ENCODE measurements at places on chromosomes 13 and 19.

- DNase-seq, result no peak
Observed at GRCh38 chr13:102422690-102423089, 20.8 kb upstream of the FGF14 start.

DNA sequence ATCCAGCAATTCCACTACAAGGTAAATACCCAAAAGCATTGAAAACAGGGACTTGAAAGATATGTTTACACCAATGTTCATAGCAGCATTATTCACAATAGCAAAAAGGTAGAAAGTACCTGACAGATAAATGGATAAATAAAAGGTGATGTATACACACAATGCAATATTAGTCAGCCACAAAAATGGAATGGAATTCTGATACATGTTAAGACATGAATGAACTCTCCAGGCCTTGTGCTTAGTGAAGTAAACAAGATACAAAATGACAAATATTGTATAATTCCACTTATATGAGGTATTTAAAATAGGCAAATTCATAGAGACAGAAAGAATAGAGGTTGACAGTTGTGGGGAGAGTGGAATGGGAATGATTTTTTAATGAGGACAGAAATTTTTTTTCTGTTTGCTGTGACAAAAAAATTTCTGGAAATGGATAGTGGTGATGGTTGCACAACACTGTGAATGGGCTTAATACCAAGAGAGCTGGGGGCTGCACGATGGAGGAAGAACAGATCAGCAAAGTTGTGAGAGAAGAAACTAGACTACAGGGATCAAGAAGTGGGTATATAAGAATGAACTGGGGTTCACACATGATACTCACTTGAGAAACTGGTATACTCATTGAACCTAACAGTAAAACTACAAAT, 137.2 kb downstream of the MZT1 start:
- no peak for DNase-seq

DNA sequence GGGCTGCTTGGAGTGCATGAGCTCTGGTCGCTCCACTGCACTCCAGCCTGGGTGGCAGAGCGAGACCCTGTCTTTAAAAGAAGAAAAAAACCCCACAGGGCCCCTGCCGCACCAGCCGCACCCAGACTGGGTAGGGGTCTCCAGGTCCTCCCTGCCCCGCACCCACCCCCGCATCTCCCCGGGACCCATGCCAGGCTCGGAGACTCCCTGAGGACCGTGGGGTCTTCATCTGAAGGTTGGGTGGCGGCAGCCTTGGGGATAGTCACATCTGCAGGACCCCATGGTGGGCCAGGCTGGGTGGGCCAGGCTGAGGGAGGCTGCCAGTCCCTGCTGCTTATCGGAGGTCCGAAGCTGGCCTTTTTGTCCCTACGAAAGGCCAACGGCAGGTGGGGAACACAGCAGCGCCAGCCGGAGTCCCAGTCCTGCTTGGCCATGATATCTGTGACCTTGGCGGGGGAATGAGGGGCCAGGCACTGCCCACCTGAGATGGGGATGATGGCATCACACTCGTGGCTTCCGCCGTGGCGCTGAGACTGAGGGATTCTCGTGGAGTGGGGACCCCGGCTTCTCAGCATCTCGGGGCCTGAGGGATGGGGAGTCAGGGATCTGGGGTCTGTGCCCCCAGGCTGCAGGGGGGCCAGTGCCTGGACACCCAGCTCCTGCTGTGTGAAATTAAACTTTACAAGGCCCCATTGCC, 11.1 kb downstream of the EFNA2 start:
- no peak for DNase-seq

- no peak for DNase-seq
Observed at GRCh38 chr19:47676811-47677210, 36.4 kb upstream of the EHD2 start.

DNA sequence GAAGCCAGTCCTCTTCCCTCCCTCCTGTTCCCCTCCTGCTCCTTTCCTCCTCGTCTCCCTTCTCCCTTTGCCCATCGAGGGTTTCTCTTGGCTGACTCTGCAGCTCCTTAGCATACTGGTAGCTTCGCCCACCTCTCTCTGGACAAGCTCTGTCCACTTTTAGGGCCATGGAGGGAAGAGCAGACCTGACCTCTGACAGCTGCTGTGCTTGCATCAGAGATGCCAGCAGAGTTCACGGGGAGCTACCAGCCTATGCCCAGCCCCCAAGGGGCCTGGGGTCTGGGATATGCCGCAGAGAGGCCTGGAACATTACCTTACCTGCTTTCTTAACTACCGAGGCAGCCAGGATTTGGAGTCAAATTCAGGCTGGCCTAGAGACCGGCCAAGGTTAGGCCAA, 19.7 kb downstream of the LYL1 start:
- no peak for DNase-seq

- DNase-seq, result no peak
Observed at GRCh38 chr19:41535029-41535622, 40.8 kb upstream of the CEACAM21 start.

- DNase-seq, result no peak
Observed at GRCh38 chr19:35056513-35057063, 15.1 kb downstream of the HPN start.

- DNase-seq, result no peak
Observed at GRCh38 chr19:13611596-13611995, 105.3 kb upstream of the CACNA1A start.

DNA sequence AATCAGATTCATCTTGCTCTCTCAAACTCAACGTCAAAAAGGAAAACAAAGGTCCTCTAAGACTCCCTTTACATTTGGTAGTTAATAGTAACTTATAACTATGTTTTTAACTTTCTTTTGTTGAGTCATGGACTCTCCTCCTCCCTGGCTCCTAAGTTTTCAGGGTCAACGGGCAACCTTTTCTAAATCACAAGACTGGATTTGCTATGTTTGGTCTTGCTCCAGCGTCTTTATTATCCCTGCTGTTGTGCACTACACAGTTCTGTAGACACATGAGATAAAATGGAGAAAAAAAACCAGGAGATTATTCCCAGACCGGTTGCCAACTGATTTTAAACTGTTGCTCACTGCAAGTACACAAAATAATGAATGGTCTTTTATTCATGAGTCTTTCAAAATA, 1.9 kb upstream of the ITM2B start:
- DNase-seq, result no peak

DNA sequence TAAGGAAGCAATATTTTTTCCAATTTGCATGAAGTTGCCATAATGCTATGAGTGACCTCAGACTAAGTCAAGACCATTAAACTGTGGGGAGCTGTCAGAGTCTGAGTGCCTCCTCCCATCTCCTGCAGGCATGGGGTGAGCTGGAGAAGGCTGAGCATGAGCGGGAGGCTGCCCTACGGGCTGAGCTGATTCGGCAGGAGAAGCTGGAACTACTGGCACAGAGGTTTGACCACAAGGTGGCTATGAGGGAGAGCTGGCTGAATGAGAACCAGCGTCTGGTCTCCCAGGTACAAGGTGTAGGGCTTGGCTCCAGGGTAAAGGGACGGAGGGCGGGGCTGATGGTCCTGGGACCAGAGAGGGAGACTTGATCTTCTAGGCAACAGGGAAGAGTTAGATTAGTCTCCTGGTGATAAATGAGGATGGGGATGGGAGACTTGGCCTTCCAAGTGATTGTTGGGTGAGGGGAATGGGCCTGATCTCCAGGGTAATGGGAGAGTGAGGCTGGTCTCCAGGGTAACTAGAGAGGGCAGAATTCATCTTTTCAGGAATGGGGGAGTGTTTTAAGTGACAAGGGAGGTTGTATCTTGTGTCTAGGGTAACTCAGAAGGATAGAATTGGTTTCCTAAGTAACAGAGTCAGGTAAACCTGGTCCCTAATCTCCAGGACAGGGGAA, 36.0 kb downstream of the SPTBN4 start:
- DNase-seq, result no peak

DNA sequence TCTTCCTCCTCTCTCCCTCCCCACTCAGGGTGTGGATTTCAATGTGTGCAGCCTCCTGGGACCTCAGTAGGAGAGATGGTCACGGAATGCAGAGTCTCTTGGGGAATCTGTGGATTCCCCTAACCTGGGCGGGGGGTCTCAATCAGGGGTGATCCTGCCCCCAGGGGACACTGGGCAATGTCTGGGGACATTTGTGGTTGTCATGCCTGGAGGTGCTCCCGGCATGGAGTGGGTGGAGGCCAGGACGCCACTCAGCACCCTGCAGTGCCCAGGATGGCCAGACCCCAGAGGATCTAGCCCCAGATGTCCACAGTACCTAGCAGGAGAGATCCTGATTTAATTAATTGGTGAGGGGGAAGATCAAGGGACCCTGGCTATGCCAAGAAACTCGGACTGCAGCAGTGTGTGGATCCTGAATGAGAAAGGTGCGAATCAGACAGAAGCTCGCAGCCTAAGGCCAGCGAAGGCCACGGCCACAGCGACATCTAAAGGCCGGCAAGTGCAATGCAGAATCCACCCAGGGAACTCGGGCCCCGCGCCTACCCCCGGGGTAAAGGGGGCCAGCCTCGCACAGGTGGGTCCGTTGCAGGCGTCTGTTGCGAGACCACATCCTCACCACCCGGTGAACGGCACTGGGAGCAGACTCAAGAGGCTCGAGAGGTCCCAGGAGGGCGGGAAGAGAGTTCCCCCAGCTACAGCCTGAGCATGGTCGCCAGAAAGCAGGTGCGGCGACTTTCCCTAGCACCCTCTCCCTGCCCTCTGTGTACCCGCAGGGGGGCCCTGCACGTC, 88.8 kb downstream of the GNG7 start:
- peak; percentile 49 for DNase-seq

GRCh38 chr13:51970349-51970748, 40.9 kb downstream of the ATP7B start:
- no peak for DNase-seq

DNA sequence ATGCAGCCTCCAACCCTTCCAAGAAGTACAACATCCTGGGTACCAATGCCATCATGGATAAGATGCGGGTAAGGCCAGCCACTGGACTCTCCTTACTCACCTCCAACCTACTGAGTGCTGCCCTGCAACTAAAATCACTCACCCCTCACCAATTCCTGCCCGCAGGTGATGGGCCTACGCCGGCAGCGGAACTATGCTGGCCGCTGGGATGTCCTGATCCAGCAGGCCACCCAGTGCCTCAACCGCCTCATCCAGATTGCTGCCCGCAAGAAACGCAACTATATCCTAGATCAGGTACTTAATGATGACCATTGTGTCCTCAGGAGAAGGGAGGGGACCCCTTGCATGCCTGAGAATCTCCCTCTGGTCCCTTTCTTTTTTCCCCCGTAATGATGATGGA, 15.6 kb upstream of the CCDC97 start:
- DNase-seq, result no peak

DNA sequence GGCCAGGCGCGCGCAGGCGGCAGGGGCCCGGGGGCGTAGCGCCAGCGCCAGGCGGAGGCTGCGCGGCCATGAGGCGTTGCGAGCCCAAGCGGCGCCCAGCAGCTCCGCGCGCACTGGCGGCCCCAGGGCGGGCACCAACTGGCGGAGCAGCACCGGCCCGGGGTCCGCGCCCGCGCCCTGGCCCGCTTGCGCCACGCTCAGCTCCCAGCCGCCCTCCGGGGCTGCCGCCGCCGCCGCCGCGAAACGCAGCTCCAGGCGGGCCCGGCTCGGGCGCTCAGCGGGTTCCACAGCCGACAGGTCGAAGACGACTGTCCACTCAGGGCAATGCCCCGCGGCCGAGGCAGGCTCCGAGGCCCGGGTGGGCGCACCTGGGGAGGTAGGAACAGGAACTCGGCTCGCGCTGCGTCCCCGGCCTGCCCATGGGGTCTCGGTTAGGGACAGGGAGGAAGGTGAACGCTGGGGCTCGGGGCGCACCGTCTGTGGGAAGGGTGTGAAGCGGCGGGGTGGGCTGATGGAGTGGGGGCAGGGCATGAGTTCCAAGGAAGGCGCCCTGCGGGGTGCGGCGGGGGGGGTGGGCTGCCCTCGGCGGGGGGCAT, 26.8 kb downstream of the CERS1 start:
- DNase-seq, result no peak

- DNase-seq, result no peak
Observed at GRCh38 chr19:33447336-33448158, 74.0 kb downstream of the CEBPG start.

DNA sequence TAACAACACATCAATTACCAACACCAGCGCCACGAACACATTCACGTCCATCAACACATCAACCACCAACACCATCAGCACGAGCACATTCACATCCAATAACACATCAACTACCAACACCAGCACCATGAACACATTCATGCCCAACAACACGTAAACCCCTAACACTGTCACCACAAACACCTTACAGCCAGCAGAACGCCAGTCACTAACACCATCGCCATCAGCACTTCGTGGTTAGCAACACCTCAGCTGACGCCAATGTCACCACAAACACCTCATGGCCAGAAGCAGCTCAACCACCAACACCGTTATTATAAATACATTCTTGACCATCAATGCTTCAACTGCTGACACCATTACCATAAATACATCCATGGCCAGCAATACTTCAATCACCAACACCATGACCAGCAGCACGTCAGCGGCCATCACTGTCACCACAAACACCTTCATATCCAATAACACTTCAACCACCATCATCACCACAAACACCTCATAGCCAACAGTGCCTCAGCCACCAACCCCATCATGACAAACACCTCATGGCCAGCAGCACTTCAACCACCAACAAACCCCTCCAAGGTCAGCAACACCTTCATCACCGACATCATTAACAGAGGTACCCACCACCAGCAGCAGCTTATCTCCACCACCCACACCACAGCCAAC, 9.4 kb downstream of the FCER2 start:
- DNase-seq, result no peak

DNA sequence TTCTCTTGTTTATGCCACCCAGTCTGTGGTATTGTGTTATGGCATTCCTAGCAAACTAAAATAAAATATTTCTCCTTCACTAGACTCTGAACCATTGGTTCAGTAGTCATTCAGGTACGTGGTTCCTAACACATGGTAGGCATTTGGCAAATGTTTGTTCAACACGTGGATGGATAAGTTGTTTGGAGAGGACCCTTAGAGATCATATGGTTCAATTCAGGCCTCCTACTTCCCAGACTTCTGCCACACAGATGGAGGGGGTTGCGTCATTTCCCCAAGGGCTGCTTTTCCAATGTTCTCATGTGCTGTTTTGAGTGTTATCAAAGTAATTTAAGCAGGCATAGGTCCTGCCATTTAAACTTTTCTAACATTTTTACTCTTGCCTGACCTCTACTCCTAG, 6.7 kb downstream of the CXCL17 start:
- DNase-seq, result no peak

DNA sequence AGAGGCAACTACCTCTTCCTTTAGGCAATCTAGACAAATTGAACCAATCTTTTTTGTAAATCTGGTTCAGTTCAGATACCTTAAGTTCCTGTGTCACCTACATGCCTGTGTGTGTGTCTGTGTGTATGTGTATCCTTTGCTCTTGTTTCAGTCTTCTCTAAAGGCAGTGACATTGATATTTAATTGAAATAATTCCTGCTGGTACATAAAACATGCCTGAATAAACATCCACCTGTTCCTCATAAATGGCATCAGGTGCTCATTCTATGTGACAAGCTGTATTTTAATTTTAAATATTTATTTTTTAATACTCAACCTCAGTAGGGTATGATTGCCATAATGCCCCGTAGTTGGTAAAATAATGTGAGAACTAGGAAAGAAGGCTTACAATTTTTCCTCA, 1606.4 kb upstream of the PRR20A start:
- no peak for DNase-seq

GRCh38 chr13:49597043-49597641, 11.8 kb upstream of the RCBTB1 start:
- DNase-seq, result no peak
